ENCODE measurements at places on chromosomes 5 and 9. TPM values are rescaled to one million over a fixed set of nuclear protein-coding genes. Genes with fewer than 3 reads are reported as not detected.

The PCDHA7 gene
- total RNA-seq: 0.38 TPM

The CDKN2A gene
- total RNA-seq: not detected

The FCN1 gene
- total RNA-seq: 0.16 TPM

The DMRT2 gene
- total RNA-seq: 0.64 TPM

The MCC gene
- total RNA-seq: 67.7 TPM

The PCA3 gene
- total RNA-seq: 0.25 TPM

The OTP gene
- not detected for total RNA-seq

The AGTPBP1 gene
- 12.0 TPM for total RNA-seq

The CNTNAP3B gene
- 11.6 TPM for total RNA-seq

The ZFP37 gene
- total RNA-seq: 1.1 TPM

The PCDHA9 gene
- total RNA-seq: 0.19 TPM

The PITX1 gene
- total RNA-seq: 1.4 TPM

The FAM78A gene
- total RNA-seq: 2.0 TPM

The GDNF gene
- total RNA-seq: 1.4 TPM

Measured in suprapubic skin (tissue), 4 donors.